ENCODE measurements at places on chromosomes 1 and 21.

DNA sequence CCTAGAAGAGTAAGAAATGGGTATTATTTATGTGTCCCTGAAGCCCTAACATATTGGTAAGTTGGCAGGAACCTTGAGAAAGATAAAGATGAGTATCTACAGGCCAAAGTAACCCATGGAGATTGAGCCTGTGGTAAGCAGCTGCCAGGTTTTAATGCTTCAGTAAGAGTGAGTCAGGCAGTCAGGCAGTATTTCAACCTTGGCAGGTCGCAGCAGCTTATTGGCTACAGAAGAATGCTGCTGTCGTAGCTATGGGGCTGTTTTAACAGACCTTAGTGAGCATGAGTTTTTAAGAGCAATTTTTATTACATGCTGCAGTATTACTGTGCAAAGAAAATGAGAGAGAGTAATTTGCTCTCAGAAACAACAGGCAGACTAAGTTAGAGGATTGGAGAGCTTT is 10.3 kb upstream of the SLC30A10 start:
- no peak for DNase-seq

DNA sequence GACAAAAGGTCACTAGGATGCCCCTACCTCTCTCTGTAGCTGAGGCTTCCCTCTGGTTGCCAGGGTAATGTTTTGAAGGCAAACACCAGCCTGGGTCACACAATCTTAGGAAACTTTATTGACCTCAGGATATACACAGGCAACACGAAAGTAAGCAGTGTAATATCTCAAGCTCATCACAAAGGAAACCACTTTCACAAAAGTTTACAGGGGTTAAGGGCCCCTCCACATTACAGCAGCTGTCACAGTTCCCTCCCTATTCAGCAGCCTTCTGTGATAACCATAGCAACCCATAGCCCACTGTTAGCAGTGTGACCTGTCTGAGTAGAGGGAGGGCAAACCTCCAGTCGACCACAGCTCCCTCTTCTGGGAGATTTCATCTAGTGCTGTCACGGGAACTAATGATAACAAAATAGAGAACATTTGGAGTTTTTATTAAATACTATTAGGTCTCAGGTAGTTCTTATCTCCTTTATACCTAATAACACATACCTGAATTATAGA is 149.8 kb downstream of the PTPRC start:
- no peak for DNase-seq

DNA sequence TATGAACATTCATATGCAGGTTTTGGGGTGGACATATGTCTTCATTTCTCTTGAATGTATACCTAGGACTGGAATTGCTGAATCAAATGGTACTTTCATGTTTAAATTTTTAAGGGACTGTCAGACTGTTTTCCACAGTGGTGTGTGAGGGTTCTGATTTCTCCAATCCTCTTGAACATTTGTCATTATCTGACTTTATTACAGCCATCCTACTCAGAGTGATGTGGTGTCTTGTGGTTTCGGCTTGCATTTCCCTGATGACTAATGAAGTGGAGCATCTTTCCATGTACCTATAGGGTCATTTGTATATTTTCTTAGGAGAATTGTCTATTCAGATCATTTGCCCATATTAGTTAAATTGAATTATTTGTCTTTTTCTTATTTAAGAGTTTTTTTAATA is 35.4 kb upstream of the ZNF281 start:
- no peak for DNase-seq

DNA sequence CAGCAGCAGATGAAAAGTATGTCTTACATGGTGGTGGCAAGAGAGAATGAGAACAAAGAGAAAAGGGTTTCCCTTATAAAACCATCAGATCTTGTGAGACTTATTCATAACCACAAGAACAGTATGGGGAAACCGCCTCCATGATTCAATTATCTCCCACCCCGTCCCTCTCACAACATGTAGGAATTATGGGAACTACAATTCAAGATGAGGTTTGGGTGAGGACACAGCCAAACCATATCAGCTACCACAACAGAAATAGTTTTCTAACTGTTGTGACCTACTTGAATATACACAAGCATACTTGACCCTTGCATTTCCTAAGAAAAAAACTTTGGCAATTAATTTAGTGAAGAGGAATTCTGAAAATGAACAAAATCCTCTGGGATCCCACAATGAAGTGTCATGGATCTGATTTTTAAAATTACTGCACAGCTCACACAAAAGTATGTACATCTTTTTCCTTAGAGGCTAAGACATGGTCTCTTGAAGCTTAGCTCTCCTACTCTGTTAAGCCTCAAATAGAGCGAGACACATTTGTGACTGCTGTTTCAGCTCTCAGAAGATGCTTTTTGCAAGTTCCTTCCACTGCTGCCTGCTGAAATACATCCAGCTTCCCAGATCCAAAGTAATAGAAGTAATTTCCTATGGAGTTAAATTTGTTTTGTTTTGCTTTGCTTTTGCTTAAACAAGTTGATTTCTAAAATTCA is 265.8 kb downstream of the DPYD start:
- no peak for DNase-seq

GRCh38 chr21:41801321-41802197 is 34.7 kb upstream of the RIPK4 start:
- no peak for DNase-seq

DNA sequence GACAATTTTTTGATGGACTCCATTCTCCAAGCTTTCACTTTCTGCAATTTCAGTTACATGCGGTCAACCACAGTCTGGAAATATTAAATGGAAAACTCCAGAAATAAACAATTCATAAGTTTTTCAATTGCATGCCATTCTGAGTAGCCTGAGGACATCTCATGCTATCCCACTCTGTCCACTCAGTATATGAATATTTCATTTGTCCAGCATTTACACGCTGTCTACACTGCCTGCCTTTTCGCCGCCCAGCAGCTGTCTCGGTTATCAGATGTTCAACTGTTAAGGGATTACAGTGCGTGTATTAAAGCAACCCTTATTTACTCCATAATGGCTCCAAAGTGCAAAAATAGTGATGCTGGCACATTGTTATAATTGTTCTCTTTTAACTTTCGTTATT is 116.3 kb downstream of the ADSS2 start:
- DNase-seq: no peak

- DNase-seq: no peak
These were observed 134.2 kb upstream of the TNFSF4 start for GRCh38 chr1:173341307-173341706.

- DNase-seq: no peak
These were observed 524.4 kb downstream of the PTPRC start for GRCh38 chr1:199163267-199163666.

GRCh38 chr1:227729144-227729880 is 5.8 kb downstream of the JMJD4 start:
- DNase-seq: no peak

DNA sequence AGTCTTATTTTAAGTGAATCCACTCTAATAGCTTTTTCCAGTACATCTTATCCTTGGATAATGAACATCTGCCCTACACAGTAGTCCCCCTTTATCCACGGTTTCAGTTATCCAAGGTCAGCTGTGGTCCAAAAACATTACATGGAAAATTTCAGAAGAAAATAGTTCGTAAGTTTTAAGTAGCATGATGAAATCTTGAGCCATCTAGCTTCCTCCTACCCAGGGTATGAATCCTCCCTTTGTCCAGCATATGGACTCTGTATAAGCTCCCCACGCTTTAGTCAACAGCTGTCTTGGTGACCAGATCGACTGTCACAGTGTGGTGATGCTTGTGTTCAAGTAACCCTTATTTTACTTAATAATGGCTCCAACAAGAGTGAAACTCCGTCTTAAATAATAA is 2.6 kb downstream of the GLRX2 start:
- no peak for DNase-seq

- DNase-seq: no peak
These were observed 89.9 kb upstream of the SSX2IP start for GRCh38 chr1:84780000-84780716.

DNA sequence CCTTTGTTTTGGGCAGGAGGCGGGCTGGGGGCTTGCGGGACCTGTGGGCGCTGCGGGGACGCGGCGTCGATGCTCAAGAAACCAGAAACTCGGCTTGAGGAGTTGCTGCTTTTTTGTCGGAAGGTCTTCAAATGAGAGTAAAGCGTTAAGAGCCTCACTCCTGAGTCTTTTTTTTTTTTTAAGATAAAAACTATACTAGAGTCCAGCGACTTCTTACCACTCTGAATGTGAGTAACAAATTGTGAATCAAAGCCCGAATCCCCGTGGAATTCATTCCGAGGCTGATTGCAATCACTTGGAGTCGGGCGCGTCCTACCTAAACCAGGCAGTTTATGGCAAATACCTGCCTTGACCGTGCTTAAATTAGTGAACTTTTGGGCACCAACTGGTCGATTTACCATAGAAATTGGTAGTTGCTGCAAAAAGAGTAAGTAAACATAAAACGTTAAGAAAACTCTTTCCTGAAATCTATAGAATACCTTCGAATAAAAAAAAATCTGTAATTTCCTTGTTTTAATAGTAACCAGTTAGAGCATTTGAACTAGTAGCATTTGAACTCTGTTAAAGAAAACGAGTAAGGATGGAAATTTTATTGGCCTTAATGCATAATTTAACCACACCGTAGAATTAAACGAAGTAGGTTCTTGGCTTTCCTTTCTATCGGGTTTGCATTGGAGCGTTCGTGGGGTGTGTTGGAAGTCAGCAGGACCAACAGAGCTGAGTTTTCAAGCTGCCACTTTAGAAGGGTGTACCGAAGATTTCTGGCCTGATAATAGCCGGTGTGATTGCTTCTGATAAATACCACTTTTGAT is 769 bp downstream of the GPSM2 start:
- DNase-seq: no peak
